ENCODE measurements at places on chromosomes 4 and X. TPM values are rescaled to one million over a fixed set of nuclear protein-coding genes. Genes with fewer than 3 reads are reported as not detected.

The PCDH18 gene
- total RNA-seq = 14.8 TPM

The STATH gene
- total RNA-seq = not detected

The DKK2 gene
- total RNA-seq = 8.0 TPM

The CLTRN gene
- 0.95 TPM for total RNA-seq

The ERAS gene
- total RNA-seq = not detected

The TLR10 gene
- not detected for total RNA-seq

The EVC2 gene
- total RNA-seq = 7.4 TPM

The BGN gene
- 393 TPM for total RNA-seq

The SPATA4 gene
- not detected for total RNA-seq

The ATP1B4 gene
- not detected for total RNA-seq

The PAGE4 gene
- total RNA-seq = not detected

The CFAP99 gene
- not detected for total RNA-seq

The ZFP92 gene
- total RNA-seq = 0.49 TPM

The UBL4A gene
- 16.8 TPM for total RNA-seq

The MID1 gene
- 61.8 TPM for total RNA-seq

The POU4F2 gene
- 0.59 TPM for total RNA-seq

The WAS gene
- total RNA-seq = 2.7 TPM

The KDR gene
- total RNA-seq = 924 TPM

The PAK3 gene
- total RNA-seq = 4.0 TPM

The LRCH2 gene
- total RNA-seq = 3.7 TPM

The AREG gene
- total RNA-seq = not detected

The MAGEA1 gene
- total RNA-seq = not detected

Measured in endothelial cell (in vitro differentiated cells).